ENCODE measurements at places on chromosomes 7 and 10.

DNA sequence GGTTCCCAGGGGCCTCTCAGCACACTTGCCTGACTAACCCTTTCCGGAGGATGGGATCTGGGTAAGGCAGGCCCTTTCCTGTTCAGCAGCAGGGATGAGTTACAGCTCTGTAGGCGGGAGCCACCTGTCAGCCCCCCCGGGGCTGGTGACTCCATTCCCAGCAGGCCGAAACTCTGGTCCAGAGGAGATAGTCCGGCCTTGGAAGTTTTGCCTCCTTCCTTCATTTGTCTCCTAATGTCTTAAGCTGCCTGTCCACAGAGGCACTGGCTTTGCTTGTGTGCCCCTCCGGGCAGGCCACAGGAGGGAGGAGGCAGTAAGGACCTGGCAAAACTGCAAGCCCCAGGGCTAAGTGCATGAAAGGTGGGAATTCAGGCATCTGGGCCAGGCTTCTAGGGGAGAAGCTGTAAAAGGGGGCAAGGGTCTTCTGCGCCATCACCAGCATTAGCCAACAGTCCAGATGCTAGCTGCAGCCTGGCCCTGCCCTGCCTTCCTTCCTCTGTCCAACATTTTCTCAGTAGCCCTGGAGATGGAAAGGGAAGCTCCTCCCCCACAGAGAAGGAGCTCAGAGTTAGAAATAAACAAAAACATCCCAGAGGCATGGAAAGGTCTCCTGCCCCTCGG, 1.2 kb downstream of the ADIRF start:
- DNase-seq = no peak

DNA sequence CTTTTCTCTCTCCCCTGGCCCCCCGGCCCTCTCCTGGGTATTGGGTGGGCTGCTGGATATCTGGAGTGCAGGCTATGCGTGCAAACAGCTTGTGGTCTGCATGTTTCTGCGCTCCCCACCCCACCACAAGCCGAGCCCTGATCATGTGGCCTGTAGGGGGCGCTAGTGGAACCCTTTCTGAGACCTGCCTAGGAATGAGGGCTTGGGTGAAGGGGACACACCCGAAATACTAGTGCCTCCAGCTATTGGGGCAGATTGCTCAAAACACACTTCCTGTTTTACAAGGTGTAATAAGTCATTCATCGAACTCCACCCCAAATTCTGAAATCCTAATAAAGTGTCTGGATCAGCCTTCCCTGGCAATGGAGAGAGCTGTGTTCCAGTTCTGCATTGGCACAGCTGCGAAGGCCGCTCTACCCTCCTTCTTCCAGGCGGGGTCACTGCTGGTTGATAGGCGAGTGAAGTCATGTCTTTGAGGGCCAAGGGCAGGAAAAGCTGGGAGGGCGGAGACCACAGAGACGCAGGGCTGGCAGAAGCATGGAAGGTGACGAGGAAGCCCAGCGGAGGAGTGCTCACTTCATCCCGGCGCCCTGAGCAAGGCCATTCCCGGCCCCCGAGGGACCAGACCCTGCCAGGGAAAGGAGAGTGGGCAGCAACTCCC, 19.8 kb upstream of the PRRT4 start:
- DNase-seq = no peak

GRCh38 chr7:144158861-144159260, 24.4 kb upstream of the CTAGE4 start:
- no peak for DNase-seq

DNA sequence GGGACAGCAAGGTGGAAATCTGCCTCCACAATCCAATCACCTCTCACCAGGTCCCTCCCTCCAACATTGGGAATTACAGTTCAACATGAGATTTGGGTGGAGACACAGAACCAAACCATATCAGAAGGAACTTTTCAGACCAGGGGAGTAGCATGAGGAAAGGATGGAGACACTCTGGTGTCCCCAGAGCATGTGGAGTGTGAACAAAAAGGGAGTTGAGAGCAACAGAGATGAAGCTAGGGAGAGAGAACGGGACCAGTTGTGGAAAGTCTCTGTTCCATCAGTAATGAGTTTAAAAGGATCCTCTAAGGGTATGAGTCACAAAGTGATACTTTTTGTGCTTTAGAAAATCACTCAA, 382.0 kb downstream of the SFMBT2 start:
- DNase-seq = no peak

GRCh38 chr7:44111761-44112160, 7.6 kb downstream of the AEBP1 start:
- no peak for DNase-seq

DNA sequence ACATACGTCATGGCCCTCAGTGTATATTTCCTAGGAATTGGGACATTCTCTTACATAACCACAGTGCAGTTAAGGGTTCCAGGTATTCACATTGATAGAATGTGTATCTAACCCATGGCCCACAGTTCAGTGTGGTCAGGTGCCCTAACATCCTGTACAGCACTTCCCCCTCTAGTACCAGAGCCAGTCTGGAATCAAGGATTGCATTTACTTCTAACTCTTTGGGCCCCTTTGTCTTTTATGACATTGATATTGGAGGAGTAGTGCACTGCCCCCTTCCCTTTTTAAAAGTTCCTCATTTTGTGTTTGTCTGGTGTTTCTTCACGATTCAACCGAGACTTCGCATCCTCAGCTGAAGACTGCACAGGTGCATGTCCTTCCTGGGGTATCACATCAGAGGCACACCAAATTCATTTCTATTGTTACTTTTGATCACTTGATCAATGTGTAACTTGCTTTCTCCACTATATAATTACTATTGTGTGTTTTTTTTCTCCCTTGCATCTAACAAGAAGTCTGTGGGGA, 22.4 kb upstream of the NPFFR1 start:
- DNase-seq = no peak

- no peak for DNase-seq
Measured at GRCh38 chr7:2438775-2439174, 35.4 kb downstream of the CHST12 start.

DNA sequence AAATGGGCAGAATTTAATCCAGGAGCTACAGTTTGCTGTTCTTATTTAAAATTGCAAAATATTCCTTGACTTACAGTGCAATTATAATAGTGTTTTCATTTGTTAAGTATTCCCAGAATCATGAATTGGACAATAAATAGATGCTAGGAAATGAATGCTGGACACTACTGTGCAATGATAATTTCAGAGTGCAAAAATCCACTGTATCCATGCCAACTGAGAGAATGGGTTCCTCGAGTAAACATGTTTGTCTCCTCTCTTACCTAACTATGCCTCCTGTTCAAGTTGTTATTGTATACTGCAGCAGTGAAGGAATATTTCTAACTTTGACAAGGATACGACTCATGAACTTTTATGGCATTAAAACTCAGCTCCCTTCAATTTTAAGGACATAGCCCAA, 1396.3 kb downstream of the GATA3 start:
- DNase-seq = no peak

- no peak for DNase-seq
Measured at GRCh38 chr10:11823989-11824346, 812 bp downstream of the PROSER2 start.

DNA sequence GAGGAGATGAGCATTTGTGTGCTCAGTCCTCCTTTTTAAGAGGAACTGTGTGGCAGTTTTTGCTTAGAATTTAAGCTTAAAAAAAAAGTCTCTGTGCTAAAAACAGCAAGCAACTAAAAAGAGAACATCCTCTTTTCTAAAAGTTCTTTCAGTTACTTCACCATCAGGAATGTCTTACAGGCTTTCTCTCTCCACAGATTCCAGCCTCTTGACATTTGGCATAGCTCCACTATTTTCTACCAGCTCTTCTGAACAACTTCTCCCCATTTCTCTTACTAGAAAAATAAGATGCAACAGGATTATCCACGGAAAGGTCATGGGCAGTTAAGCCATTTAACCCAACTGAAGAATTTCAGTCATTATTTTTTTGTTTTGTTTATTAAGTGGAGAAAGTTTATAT, 13.2 kb downstream of the PCLO start:
- no peak for DNase-seq

DNA sequence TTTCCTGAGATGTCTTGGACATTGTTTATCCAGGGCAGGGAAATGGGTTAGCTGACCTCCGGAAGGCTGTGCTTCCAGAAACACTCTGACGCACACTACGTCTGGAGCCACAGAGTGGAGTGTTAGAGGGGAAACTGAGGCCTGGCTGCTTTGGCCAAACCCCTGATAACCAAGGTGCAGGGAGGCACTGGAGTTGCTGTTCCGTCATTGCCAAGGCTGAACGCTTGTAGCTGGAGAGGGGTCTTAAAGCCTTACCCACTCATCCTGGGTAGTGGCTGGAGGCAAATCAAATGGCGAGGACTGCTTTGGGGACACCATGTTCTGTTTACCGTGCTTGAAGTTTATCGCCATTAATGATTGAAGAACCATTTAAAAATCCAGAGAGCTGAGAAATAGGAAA, 604.1 kb upstream of the FOXK1 start:
- DNase-seq = no peak

- no peak for DNase-seq
Measured at GRCh38 chr7:44385434-44386138, 60.2 kb upstream of the CAMK2B start.

GRCh38 chr7:148403466-148403993, 187.0 kb upstream of the C7orf33 start:
- no peak for DNase-seq

DNA sequence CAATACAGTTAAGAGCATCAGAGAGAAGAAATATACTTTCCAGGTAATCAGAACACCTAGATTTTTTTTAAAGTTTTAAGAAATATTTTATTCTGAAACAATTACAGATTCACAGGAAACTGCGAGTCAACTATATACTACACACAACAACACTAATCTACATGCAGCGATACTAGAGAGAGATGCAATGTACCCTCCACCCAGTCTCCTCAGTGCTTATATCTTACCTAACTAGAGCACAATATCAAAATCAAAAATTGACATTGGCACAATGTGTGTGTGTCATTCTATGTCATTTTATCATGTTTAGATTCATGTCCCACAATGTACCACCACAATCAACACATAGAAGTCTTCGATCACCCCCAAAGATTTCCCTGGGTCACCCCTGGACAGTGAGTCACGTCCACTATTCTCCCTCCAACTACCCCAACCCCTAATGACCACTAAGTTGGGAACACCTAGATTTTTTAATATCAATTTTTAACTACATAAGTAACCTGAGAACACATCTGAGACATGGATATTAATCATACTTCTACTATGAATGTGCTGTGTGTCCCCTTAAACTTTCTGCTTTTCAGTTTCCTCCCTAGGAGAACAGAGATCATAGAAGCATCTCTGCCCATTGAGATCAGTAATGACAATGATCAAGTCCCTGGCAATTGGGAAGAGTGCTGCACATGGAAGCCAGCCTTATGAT, 86.5 kb downstream of the GSAP start:
- no peak for DNase-seq

- DNase-seq = no peak
Measured at GRCh38 chr7:70739646-70740210, 392.2 kb upstream of the GALNT17 start.

GRCh38 chr10:131776496-131776895, 124.3 kb upstream of the PPP2R2D start:
- DNase-seq = no peak

DNA sequence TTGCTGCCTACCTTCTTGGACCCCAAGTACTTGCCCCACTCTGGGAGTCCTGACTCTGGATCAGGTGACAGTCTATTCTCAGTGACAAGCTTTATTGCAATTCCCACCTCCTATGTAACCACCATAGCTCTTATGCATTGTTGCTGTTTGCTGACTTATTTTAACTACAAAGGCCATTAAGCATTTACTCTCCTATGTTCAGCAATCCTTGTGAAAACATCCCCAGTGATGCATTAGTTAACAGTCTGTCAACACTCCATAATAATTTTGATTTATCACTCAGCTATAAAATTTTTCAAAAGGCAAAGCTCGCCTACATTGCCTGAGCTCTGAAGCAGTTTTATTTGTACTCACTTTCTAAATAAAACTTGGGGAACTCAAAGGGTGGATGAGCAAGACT, 871.8 kb upstream of the SORCS1 start:
- no peak for DNase-seq

DNA sequence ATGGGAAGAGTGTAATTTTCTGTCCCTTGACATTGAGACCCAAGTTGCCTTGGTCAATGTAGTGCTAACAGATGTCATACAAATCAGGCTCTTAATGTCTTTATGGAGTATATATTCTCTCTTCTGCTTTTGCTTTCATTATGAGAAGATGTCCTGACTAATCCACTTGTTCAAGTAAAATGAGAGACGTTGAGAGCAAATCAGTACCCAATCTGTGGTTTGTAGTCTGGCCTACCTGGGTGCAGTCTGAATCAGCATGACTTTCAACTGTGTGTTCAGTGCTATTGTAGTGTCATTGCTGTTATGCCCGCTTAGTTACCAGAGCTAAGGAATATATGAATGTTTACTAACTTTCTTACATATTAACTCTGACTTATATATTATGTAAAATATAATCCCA, 612.4 kb downstream of the ANKRD7 start:
- DNase-seq = no peak

DNA sequence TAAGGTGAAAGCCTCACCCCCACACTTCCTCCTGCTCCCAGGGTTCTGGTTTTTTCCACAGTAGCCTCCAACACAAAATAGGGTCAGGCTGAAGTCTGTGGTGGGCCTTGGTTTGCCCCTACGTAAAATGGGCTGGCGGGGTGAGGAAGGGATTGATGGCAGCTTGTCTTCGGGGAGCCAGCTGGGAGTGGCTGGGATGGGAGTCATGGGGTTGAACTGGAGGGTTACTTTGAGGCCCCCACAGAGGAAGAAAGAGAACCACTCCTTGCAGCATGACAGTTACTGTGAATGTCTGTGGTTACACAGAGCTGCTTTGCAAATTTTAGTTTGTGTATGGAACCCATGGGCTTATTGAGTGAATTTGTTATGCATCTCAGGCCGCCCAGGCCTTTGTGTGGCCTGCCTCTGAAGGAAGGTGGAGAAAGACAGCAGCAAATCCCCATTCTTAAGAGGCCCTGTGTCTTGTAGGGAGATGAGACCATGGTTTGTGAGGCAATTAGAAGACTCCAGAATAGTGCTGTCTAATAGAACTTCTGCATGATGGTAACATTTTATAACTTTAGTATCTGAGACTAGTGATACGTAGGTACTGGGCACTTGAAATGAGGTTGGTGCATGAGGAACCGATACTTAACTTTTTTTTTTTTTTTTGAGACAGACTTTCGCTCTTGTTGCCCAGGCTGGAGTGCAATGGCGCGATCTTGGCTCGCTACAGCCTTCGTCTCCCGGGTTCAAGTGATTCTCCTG, 8.1 kb downstream of the TRIM8 start:
- no peak for DNase-seq

- no peak for DNase-seq
Measured at GRCh38 chr10:19480353-19480752, 335.9 kb upstream of the PLXDC2 start.

DNA sequence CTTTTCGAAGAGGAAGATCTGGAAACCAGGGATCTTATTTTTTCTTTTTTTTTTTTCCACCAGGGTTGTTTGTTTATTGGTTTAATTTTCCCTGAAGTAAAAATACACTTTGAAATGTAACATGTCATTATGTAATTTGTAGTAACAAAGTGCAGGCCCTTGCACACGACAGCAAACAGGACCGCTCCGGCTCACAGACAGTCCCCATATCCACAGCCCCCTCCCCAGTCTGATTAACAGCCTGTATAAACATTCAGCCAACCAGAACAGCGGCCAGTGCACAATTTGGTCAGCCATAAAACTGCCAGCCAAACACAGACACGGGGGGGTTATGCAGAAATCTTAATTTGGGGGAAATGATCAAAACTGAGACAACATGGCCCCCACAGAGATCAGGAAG, 431.6 kb upstream of the NPVF start:
- DNase-seq = no peak

GRCh38 chr7:150371131-150371995, 2.7 kb downstream of the REPIN1 start:
- DNase-seq = no peak
